GM03348 (cell line): ENCODE measurements at places on chromosomes 7 and 10.

DNA sequence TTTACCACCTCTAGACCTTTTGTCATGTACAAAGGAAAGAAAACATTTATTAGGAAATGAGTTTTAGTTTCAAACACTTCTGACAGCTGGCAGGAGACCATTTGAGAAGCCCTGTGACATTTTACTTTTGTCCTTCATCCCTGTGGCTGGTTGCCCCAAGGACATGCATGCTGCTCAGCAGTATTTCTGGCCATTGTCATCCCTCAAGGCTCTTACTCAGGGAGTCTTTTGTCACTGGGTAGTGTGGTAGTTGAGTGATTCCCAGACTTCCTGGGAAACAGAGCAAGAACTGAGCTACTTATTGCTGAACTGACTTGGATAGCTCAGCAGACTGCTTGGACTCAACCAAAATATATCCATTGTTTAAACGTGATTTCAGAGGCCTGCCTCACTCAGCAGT, 142.8 kb downstream of the LRRC4 start:
- DNase-seq = no peak

DNA sequence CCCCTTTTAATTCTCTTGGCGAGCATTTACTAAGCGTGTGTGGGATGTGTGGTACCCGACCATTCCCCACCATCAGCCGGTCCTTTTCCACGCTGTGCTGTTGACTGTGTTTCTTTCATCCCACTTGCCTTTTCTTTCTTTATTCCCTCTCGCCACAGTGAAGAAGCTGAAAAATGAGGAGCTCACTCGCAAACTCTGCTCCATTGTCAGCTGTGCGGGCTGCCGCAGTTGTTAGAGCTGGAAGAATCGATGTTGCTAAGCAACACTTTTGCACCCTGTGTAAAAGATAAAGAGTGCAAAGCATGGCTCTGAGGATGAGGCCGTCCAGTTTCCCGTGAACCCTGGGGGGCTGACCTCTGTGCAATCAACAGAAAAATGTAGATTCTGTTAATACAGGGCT, 203.1 kb upstream of the NEBL start:
- DNase-seq = no peak

GRCh38 chr7:106126170-106126938, 14.2 kb upstream of the SYPL1 start:
- no peak for DNase-seq

DNA sequence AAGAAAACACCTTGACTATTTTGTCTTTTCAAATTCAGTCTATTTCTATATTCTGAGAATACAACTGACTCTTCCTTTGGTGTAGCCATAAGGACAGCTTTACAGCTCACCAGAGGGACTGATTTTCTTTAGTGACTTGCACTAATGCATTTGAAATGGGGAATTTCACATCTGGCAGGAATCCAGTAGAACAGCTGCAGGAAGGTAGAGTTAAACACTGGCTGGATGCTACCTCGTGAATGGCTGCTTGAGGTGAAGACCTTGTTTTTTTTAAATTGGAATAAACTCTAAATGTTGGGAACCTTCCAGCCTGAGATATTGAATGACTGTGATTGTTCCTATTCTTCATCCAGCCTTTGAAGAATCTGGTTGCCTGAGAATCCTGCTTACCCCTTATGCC, 139.5 kb upstream of the STK17A start:
- no peak for DNase-seq

DNA sequence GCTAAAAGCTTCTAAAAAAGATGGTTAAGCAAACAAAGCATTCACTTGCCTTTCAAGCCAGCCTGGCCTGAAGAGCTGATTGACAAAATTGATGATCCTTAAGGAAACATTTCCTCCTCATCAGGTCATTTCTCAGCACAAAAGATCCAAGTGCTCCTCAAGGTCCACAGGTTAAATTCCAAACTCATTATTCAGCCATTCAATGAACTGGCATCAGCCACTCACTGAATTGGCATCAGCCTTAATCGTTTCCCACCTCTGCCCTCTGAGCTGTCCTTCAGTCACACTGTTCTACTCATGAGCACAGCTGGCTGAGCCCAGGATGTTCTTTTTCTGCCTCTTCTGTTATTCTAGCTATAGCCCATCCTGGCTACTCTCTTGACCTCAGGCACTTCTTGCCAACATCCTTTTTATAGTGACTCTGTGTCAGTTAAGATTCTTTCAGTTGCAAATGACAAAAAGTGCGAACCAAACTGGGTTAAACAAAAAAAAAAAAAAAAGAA, 147.5 kb downstream of the RAB11FIP2 start:
- no peak for DNase-seq

GRCh38 chr10:85612378-85612775, 754.2 kb downstream of the GRID1 start:
- DNase-seq = no peak

- DNase-seq = no peak
Observed at GRCh38 chr7:132336797-132337196, 239.5 kb downstream of the PLXNA4 start.

GRCh38 chr10:4331150-4331549, 494.9 kb upstream of the AKR1E2 start:
- DNase-seq = no peak
